ENCODE measurements at places on chromosomes 11 and 22. TPM values are rescaled to one million over a fixed set of nuclear protein-coding genes. Genes with fewer than 3 reads are reported as not detected.

OR8A1 gene
- total RNA-seq: not detected

GLYAT gene
- total RNA-seq: not detected

FXYD2 gene
- total RNA-seq: not detected

NXPE2 gene
- total RNA-seq: 0.29 TPM

MICALL1 gene
- 29.5 TPM for total RNA-seq

PSMA1 gene
- 107 TPM for total RNA-seq

CCDC116 gene
- 0.36 TPM for total RNA-seq

B4GALNT4 gene
- total RNA-seq: 0.88 TPM

ACTN3 gene
- not detected for total RNA-seq

RFPL2 gene
- total RNA-seq: not detected

ART5 gene
- 0.29 TPM for total RNA-seq

CCDC157 gene
- total RNA-seq: 2.9 TPM

OR6A2 gene
- 0.59 TPM for total RNA-seq

CD3D gene
- not detected for total RNA-seq

LUZP2 gene
- not detected for total RNA-seq

IGSF9B gene
- total RNA-seq: 0.36 TPM

C1QTNF5 gene
- 35.9 TPM for total RNA-seq

OR52N4 gene
- total RNA-seq: not detected

MN1 gene
- total RNA-seq: 6.2 TPM

IRAG1 gene
- total RNA-seq: 2.7 TPM

LMNTD2 gene
- total RNA-seq: 0.36 TPM

CD82 gene
- 14.7 TPM for total RNA-seq

FGF19 gene
- not detected for total RNA-seq

MCAM gene
- 11.2 TPM for total RNA-seq

OR4D5 gene
- not detected for total RNA-seq

SYCE3 gene
- not detected for total RNA-seq

GATD1 gene
- 31.5 TPM for total RNA-seq

PLCB3 gene
- total RNA-seq: 25.6 TPM

CAPRIN1 gene
- total RNA-seq: 225 TPM

GAL3ST1 gene
- not detected for total RNA-seq

TMEM134 gene
- total RNA-seq: 15.6 TPM

OR8D2 gene
- not detected for total RNA-seq

MMP13 gene
- 2.5 TPM for total RNA-seq

TMA7B gene
- total RNA-seq: not detected

PANX2 gene
- 0.29 TPM for total RNA-seq

VPS37C gene
- 16.8 TPM for total RNA-seq

HTR3A gene
- not detected for total RNA-seq

SCGB2A2 gene
- total RNA-seq: not detected

KRTAP5-2 gene
- total RNA-seq: not detected

ROBO4 gene
- 0.59 TPM for total RNA-seq

HBG2 gene
- not detected for total RNA-seq

TIRAP gene
- total RNA-seq: 10.6 TPM

CRYBB3 gene
- not detected for total RNA-seq

GAL3ST3 gene
- not detected for total RNA-seq

TMEM45B gene
- not detected for total RNA-seq

OOSP2 gene
- total RNA-seq: not detected

KRTAP5-8 gene
- 0.36 TPM for total RNA-seq

SLC22A8 gene
- total RNA-seq: not detected

CALCA gene
- total RNA-seq: not detected
